ENCODE measurements at places on chromosomes 7 and 10.

DNA sequence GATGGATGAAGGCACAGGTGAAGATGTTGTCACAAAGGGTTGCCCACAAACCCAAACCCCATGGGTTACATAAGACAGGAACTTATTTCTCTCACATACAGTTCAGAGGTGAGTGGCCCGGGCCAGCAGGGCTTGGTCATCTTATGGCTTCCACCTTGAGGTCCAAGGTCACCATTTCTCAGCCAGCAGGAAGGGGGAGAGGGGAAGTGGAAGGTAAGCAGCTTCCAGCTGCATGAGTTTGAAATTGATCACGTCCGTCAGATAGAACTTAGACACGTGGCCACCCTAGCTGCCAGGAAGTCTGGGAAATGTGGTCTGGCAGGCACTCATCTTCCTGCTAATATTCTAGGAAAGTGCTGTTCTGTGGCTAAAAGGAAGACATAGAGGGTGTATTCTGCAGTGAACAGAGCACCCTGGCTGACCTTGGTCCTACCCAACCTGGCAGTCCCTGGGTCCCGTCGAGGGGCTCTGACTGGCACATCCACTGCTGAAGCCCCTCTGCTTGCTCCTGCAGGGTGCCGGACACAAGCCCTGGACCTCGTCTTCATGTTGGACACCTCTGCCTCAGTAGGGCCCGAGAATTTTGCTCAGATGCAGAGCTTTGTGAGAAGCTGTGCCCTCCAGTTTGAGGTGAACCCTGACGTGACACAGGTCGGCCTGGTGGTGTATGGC is 49.5 kb downstream of the VWA2 start:
- no peak for DNase-seq

GRCh38 chr10:119030421-119031250 is 1.1 kb downstream of the NANOS1 start:
- peak; percentile 7 for DNase-seq

DNA sequence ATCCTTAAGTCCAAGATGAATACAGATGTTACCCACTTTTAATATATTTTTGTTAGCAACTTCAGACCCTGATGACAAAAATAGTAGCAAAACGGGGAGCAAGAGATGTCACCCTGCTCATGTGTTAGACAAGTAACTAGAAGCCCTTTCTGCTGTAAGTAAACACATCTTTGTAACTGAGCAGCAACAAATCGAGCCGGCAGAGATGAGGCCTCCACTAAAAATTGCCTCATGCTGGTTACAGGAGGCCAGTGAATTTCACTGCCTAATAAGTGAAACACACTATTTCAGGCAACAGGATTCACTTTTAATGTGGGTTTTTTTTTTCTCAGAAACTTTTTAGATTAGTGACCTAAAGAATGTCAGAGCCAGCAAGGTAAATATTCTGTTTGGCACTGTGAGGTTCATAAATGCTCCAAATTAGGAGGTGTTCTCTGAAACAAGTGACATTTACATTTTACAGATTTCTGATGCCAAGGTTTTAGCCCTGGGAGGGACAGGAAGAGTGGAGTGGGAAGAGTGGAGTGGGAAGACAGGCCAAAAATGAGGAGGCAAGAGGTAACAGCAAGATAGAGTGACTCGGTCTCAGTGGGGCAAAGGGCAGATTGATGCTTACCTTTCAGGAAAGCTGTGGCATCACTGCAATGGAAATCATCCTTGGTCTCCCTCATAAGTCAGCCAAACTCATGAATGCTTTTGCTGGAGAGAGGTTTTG is 53.6 kb upstream of the LRRC17 start:
- no peak for DNase-seq

DNA sequence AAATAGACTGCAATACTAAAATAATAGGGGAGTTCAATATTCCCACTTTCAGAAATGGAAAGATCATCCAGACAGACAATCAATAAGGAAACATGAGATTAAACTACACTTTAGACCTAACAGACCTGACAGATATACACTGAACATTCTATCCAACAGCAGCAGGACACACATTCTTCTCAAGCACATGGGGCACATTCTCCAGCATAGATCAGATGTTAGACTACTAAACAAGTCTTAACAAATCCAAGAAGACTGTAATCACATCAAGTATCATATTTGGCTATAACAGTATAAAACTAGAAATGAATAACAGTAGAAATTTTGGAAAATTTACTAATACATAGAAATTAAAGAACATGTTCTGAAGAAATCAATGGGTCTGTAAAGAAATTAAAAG is 458.9 kb upstream of the ANKRD30A start:
- DNase-seq, result no peak
